Naive thymus-derived CD8-positive, alpha-beta T cell (primary cell): ENCODE measurements at places on chromosomes 2 and 18.

- H3K27me3 ChIP-seq, result no peaks in the 10 kb centered on the region
- H3K27ac ChIP-seq, result peak overlapping the region; percentile 9
- DNase-seq, result no peak
- H3K36me3 ChIP-seq, result no peaks in the 10 kb centered on the region
Measured at GRCh38 chr18:46046688-46047087, 25.4 kb downstream of the PSTPIP2 start.

DNA sequence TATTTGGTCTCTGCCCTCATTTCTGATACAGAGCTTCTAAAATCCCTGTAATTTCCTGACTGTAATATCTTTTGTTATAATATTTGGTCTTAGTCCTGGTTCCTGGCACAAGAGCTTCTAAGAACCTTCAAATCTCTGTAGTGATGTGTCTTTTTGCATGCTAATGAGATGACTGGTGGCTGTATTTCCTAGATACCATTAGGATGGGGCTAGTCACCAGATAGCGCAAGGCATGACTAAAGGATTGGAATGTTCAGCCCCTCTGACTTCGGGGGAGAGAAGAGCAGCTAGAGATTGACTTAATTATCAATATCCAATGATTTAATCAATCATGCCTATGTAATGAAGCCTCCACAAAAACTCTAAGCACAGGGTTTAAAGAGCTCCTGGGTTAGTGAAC is 620.8 kb upstream of the ACVR2A start:
- no peaks in the 10 kb centered on the region for H3K4me1 ChIP-seq
- no peak overlapping the region for H3K27ac ChIP-seq
- H3K36me3 ChIP-seq, result no peaks in the 10 kb centered on the region

DNA sequence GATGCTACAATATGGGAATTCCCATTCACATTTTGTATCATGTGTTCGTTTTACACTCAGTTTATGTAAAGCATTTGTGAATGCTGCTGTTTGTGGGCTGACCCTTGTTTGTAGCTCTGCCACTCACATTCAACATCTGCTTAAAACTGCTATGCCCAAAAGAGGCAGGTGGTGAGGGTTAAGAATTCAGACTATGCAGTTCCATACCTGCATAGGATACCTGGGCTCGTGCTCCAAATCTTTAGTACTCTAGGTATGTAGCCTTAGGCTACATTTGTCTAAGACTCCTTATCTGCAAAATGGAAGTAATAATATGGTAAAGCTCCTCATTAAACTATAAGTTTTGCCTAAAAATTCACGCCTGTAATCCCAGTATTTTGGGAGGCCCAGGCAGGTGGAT is 199.5 kb downstream of the GPD2 start:
- no peak overlapping the region for H3K27ac ChIP-seq
- no peak for DNase-seq
- no peaks in the 10 kb centered on the region for H3K4me1 ChIP-seq
- H3K4me3 ChIP-seq, result no peak overlapping the region

DNA sequence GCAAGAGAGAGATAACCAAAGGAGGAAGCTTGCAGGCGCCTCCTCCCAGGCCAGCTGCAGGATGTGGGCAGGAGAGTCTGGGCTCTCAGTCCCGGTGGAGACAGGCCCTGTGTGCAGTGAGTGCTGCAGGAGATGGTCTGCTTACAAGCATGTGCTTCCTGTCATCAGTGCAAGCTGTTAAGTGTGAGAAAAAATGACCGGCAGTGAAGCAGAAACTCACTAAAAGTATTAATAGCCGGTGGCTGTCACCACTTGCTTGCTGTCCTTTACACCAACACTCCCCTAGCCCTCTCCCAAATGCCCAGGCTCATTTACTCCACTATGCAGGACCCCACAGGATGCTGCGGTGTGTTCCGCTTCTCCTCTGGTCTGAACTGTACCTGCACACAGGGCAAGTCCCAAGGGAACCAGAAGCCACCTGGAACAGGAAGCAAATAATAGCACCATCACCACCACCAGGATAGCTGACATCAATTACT is 435.6 kb upstream of the HS6ST1 start:
- H3K4me1 ChIP-seq, result peaks cover 5% of the 10 kb centered on the region
- no peak for DNase-seq
- peaks cover 8% of the 10 kb centered on the region for H3K27me3 ChIP-seq
- H3K4me3 ChIP-seq, result no peak overlapping the region

- no peak for DNase-seq
- no peaks in the 10 kb centered on the region for H3K4me1 ChIP-seq
- no peak overlapping the region for H3K27ac ChIP-seq
- H3K27me3 ChIP-seq, result no peaks in the 10 kb centered on the region
- no peaks in the 10 kb centered on the region for H3K36me3 ChIP-seq
Measured at GRCh38 chr2:21910832-21911507, 787.2 kb downstream of the TDRD15 start.

GRCh38 chr2:96495982-96496629 is 9.1 kb downstream of the NEURL3 start:
- H3K27ac ChIP-seq, result no peak overlapping the region
- H3K36me3 ChIP-seq, result no peaks in the 10 kb centered on the region
- H3K4me3 ChIP-seq, result no peak overlapping the region
- peaks cover 2% of the 10 kb centered on the region for H3K4me1 ChIP-seq
- no peak for DNase-seq

DNA sequence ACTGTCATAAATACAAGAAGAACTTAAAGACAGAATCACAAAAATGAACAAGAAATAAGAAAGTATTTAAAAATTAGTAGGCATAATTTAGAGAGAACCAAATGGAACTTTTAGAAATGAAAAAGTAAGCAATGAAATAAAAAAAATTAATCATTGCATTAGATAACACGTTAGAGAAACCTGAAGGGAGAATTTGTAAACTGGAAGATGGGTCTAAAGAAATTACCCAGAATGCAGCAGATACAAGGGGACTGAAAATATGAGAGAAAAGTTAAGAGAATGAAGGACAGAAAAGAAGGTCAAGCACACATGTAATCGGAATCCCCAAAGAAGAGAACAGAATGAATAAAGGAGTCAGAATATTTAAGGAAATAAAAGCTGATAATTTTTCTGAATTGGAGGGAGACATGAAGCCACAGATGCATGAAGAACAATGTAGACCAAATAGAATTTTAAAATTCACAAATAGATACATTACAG is 21.5 kb downstream of the TCF4 start:
- no peaks in the 10 kb centered on the region for H3K4me1 ChIP-seq
- no peak overlapping the region for H3K4me3 ChIP-seq
- H3K27me3 ChIP-seq, result no peaks in the 10 kb centered on the region
- no peak overlapping the region for H3K27ac ChIP-seq
- DNase-seq, result no peak

DNA sequence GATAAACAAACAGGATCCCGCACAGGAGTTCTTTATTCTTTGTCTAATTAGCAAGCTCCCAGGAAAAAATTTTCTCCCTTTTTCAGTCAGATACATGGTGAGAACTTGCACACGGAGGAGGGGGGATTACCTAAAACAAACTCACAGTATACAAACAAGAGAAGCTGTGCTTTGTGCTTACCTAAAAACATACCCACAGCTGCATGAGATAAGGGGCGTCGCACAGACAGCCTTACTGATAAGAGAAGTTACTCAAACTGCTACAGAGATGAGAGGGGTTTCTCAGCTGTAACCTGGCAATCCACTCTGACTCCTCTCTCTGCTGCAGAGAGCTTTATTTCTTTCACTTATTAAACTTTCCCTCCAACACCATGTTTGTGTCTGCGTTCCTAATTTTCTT is 32.9 kb upstream of the ST3GAL5 start:
- H3K4me1 ChIP-seq, result peaks cover 7% of the 10 kb centered on the region
- H3K27ac ChIP-seq, result no peak overlapping the region
- peaks cover 3% of the 10 kb centered on the region for H3K27me3 ChIP-seq
- DNase-seq, result no peak
- no peaks in the 10 kb centered on the region for H3K36me3 ChIP-seq

- no peaks in the 10 kb centered on the region for H3K4me1 ChIP-seq
- peaks cover 10% of the 10 kb centered on the region for H3K27me3 ChIP-seq
- DNase-seq, result no peak
- H3K27ac ChIP-seq, result no peak overlapping the region
- H3K4me3 ChIP-seq, result no peak overlapping the region
Measured at GRCh38 chr2:173657996-173658717, 303.5 kb downstream of the CDCA7 start.

DNA sequence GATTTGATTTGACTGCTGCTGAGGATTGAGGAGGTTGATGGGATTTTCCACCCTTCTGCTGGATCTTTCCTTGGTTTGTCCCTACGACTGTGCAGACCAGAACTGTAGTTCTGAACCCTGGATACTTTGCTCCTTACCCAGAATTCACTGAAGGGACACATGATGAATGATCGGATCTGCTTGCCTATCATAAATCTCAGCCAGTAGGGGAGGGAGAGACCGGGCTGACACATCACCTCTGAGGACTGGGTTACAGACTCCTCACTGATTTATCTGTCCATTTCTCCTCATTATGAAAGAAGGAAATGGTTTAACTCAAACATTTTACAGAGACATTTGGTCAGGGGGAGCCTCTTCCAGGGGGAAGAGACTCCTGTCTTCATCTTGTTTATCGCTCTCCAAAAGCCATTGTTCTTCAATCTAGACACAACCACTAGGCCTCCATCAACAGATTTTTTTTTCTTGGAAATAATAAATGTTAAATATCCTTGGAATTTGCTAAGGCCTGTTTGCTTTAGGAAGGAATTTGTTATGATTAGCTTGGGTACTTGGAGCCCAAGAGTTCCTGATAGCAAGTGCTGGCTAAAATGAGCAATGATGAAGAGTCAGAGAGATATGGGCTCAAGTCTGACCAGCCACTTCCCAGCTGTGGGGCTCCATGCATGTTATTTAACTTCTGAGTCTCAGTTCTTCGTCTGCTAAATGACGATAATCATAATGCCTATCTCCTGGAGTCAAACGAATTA is 925.5 kb downstream of the SLC4A3 start:
- H3K27me3 ChIP-seq, result no peaks in the 10 kb centered on the region
- no peak overlapping the region for H3K4me3 ChIP-seq
- H3K4me1 ChIP-seq, result no peaks in the 10 kb centered on the region

DNA sequence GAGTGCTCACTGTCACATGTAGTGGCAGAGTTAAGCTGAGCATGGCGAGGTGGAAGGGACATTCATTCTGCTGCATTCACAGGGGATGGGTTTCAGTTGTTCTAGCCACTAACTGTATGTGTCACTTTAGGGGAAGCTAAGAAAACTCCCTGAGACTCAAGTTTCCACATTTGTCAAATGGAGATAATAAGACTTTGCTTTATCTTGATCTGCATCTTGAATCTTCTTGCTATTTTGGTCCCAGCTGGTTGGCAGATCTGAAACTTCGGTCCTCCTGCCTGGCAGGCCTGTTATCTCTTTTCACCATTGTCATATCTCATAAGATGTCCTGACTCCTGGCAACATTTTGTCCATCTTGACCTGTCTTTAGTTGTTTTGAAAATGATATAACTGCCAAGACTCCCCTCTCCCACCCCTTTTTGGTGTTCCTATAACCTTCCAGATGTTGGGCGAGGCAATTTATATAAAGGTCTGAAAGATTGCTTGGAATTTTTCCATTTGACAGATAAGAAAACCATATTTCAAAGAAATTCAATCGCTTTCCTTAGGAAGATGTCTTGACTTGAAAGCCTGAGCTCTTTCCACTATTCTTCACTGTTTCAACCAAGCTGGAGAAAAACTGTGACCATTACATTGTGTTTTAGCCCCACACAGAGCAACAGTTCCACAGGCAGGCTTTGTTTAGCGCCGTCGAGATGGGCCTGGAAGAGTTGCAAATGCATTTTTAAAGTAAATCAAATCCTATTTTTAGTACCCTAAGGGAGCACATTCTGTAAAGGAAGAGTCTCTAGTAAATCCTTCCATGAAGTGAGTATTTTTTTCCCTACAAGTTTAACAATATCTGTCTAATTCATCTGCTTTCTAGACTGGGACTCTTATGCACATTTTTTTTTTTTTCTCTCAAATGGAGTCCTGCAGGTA is 33.4 kb downstream of the MYCN start:
- DNase-seq, result no peak
- peaks cover 11% of the 10 kb centered on the region for H3K4me1 ChIP-seq
- H3K27me3 ChIP-seq, result no peaks in the 10 kb centered on the region
- no peak overlapping the region for H3K27ac ChIP-seq
- no peaks in the 10 kb centered on the region for H3K36me3 ChIP-seq
- no peak overlapping the region for H3K4me3 ChIP-seq

DNA sequence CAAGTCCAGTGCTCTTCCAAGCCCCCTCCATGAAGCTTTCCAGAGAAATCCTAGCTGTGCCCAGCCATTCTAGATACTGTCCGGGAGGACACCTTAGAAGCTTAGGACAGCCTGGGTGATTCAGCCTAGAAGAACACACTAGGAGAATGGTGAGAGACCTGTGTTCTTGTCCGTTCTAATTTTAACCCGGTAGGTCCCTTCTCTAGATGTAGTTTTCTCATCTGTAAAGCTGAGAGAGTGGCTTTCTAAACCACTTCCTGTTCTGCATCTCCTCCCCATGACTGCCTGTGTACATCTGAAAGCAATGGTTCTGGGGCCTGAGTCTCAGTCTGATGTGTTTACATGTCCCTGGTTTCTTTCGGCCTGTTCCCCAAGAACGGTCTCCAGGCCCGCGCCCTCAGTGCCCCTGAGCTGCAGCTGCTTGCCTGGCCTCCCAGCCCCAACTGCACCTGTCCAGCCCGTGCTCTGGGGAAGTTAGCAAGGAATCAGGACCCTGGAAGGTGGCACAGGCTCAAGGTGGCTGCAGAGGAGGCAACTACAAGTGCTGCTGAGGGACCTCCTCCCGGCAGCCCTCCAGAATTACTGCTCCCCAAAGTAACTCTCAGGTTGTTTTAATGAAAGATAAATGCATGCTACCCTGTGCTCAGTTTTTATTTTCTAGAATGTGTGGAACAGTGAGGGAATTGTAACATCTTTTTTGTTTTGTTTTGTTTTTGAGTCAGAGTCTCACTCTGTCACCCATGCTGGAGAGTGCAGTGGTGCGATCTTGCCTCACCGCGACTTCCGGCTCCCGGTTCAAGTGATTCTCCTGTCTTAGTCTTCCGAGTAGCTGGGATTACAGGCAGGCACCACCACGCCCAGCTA is 105.9 kb downstream of the LBH start:
- no peaks in the 10 kb centered on the region for H3K36me3 ChIP-seq
- peak; percentile 27 for DNase-seq
- peaks cover 92% of the 10 kb centered on the region for H3K4me1 ChIP-seq
- no peaks in the 10 kb centered on the region for H3K27me3 ChIP-seq

DNA sequence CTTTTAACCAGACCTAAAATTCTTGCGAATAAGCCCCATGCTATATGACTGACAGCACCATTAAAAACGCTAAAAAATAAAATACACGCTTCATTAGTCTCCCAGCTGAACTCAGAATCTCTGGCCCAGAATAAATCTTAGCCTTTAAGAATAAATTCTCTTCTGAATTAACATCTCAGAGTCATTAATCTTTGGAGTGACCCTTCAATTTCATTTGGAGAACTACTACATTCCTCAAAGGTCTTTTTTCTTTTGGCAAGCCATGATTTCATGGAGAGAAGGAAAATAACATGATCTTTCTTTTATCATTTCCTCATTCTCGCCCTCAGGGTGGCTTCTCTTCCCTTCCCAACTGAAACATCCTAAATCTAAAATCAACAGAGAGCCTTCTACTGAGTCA is 259.0 kb downstream of the AFF3 start:
- no peak overlapping the region for H3K4me3 ChIP-seq
- H3K27me3 ChIP-seq, result no peaks in the 10 kb centered on the region
- DNase-seq, result no peak
- H3K36me3 ChIP-seq, result no peaks in the 10 kb centered on the region
- H3K4me1 ChIP-seq, result peaks cover 8% of the 10 kb centered on the region
- no peak overlapping the region for H3K27ac ChIP-seq
